ENCODE measurements at places on chromosomes 7 and 10. TPM values are rescaled to one million over a fixed set of nuclear protein-coding genes. Genes with fewer than 3 reads are reported as not detected.

DNA sequence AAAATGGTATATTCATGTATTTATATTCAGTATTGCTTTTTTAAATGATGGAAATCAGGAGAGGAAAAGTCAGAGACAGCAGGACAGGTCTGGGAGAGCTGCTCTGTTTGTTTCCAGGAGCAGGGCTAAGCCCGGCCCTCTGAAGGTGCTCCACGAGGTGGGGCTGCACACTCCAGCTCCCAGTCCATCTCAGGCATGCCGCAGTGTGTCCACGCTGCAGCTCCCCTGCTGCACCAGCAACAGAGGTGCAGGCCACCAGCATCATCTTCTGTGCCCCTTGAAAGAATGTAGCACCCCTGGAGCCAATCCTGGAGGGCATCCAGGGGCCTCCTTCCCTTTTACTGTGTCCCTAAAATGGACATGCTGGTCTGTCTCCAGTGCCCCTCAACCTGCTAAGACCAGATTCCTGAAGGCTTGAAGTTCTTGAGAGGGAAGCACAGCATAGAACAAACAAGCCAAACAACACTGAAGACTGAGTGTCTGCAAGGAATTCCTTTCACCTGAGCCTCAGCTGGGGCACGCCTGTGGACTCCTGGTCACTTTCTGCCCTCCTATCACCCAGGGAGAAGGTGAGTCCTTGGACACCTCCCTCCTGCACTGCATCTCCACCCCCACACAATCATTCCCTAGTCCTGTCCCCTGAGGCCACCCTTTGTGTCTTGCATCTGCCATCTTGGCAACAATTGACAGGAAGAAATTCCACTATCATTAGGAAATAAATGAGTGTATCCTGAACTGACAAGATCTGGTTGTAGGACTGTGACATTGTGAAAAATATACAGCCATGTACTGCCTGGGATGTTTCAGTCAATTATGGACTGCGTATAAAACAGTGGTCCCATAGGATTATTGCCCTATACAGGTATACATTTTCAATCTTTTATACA, 100.5 kb downstream of the CXCL12 start:
- DNase-seq, result no peak

The GPR26 gene
- not detected for polyA plus RNA-seq

- DNase-seq, result no peak
Measured at GRCh38 chr10:111077479-111077784, 603 bp downstream of the ADRA2A start.

The ZNF117 gene
- polyA plus RNA-seq, result 24.9 TPM

DNA sequence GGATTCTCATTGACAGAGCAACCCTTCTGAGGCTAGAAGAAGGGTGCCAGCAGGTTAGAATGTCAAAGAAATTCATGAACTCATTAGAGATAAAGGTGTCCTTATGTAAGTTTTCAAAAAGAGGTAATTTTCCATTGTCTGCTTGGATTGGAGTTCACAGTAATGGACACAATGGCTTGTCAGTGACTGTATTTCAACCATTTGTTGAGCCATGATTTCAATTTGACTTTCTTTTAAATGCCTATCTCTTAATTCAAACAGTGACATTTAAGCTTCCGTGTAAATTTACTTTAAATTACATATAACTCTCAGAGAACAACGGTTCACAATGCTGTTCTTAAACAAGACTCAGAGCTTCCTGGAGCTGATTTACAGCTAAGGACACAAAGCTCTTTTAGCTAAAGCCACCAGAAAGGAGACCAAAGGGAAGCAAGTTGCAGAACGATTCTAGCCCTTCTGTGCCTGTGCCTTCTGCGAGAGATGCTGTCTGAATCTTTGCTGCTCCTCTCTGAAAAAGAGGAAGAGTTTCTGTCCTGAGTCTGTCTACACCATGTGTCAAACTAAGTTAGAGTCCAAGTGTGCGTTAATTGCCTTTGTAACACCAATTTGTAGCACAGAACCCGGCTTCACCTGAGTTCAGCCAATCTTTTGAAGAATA, 42.2 kb upstream of the PFKP start:
- no peak for DNase-seq

- DNase-seq, result no peak
Measured at GRCh38 chr10:111972109-111972508, 211.5 kb downstream of the GPAM start.

The INTS1 gene
- polyA plus RNA-seq, result 97.4 TPM

DNA sequence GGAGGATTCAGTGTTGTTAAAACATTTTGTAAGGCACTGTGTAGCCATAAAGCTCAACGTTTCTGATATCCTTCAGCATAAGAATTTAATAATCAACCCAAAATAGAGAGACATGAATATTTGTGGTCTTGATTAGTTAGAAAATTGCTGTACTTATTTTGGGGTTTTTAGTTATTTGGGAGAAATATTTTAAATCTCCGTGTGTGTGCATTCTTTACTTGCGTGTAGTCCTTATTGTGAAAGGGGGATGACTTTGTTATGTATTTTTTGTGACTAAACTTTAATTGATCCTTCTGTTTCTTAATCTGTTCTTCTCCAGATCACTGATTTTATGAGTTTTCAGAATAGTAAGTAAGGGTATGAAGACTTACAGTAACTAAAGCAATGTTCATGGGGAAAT, 81.2 kb downstream of the ZNRF2 start:
- DNase-seq, result no peak

The SORCS1 gene
- 9.9 TPM for polyA plus RNA-seq

The CALML5 gene
- polyA plus RNA-seq, result not detected

The TMEM213 gene
- polyA plus RNA-seq, result 29.3 TPM

The AGBL3 gene
- polyA plus RNA-seq, result 7.3 TPM

The PRSS2 gene
- not detected for polyA plus RNA-seq

Data from renal pelvis (tissue), 12 donors.